Dermis microvascular lymphatic vessel endothelial cell (primary cell): ENCODE measurements at places on chromosomes 13 and 19. TPM values are rescaled to one million over a fixed set of nuclear protein-coding genes. Genes with fewer than 3 reads are reported as not detected.

Gene FREM2
- not detected in 2 replicates for total RNA-seq

Gene CARM1
- total RNA-seq = 19.0 and 26.4 TPM in 2 replicates

Gene ZNF177
- total RNA-seq = 0.51 and 0.89 TPM in 2 replicates

Gene FFAR1
- total RNA-seq = not detected in 2 replicates

Gene CLIP3
- total RNA-seq = 1.3 and 6.1 TPM in 2 replicates

Gene ERICH4
- total RNA-seq = not detected in 2 replicates

Gene SELENOW
- total RNA-seq = 200 and 277 TPM in 2 replicates

Gene LILRB3
- total RNA-seq = not detected in 2 replicates

Gene BICRA
- 2.8 and 5.7 TPM in 2 replicates for total RNA-seq

Gene SERPINE3
- total RNA-seq = not detected in 2 replicates
